ENCODE measurements at places on chromosomes 16 and 17.

- DNase-seq, result no peak
Measured at GRCh38 chr17:74466111-74466827, at the start of gene CD300A. Gene CD300A (plus strand): TSS chr17:74466634. CDS start chr17:74466704, 70 bp downstream.

- peak; percentile 54 for DNase-seq
Measured at GRCh38 chr17:48307814-48308411, 122.1 kb downstream of the SKAP1 start.

DNA sequence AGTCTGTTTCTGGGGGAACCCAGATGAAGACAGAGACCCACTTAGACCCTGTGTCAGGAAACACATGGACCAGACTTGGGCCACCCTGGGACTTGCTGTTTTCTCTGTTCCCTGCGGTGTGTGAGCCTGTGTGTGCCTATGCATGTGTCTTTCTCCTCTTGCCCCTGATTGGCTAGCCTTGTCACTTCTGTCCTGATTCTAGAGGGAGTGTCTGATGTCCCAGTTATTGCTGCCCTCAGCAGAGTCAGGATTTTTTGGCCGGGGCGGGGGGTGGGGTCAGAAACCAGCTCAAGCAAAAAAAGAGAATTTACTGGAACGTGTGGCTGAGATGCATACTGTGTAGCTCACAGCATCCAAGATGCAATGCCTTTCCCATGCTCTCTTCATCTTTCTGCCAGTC, 30.5 kb downstream of the PLCG2 start:
- no peak for DNase-seq

DNA sequence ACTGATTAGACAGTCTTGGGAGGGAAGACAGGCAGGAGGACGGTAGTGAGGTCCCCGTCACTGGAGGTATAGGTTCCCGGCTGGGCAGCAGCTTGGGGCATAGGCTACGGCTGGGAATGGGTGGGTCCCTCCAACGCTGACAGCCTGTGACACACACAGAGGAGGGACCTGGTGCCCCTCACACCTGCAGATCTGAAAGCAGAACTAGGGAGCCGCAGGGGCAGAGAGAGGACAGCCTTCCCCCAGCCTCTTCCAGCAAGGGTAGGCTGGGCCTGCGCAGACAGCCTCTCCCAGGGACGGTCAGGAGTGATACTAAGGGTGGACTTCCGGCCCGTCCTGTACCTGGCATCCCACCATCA, 2.0 kb downstream of the P2RX1 start:
- DNase-seq, result no peak

DNA sequence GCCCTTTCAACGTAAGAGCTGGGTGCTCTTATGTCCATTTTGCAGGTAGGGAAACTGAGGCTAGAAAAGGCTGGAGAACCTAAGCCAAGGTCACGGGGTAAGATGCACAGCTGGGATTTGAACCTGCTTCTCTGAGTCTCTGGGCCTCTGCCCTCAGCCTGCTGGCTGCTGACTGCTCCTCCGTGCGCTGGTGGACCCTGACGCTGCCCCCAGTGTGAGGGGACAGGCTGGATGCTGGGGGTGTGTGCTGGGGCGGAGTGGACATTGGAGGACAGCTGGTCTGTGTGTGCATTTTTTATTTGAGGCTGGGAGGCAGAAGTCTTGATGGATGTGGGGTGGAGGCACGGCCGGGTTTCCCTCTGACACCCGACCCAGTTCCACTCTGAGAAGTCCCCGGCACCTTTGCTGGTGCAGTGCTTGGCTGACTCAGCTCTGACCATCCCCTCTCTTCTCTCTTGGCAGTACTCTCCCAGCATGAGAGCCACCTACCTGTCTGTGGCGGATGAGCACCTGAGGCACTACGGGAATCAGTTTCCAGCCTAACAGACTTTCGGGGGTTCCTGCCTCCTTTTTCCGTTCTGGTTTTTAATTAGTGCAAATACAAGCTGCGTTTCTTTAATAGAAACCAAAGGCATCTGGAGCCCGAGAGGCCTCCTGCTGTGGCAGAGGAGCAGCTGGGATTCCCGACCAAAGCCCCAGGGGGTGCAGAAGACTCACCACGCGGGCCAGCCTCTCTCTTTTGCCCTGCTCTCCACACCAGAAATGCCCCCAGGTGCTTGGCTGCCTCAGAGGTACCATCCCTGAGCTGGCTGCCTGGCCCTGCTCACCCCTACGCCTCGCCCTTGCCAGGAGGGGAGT, 14.1 kb upstream of the DNAI2 start:
- no peak for DNase-seq

DNA sequence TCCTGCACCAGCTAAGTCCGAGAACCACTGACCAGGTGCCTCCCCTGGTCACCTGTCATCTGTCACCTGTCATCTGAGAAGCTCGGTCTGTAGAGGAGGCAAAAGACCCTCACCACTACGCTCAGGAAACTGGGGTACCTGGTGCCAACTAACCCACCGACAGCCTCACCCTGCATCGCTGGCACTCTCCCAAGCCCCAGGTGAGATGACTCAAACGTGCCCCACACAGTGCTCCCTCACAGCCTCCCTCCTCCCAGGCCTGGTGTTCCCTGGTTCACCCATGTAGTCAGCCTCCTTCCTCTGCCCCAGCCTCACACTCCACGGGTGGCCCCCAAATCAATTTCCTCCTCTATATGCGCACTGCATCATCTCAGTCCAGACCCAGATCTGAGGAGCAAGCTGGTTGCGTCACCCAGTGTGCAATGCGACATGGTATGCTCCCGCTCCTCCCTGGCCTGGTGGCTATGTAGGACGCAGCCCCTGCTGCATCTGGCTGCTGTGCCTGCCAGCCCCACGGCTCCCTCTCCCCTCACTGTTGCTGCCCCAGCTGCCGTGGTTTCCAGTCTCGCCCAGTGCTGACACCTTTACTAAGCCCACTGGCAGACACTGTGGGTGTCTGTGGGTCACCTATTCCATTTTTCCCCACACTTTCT, 68.3 kb downstream of the GTF3C1 start:
- DNase-seq, result no peak

GRCh38 chr16:747978-748746, 7.4 kb upstream of the CIAO3 start:
- no peak for DNase-seq

- DNase-seq, result no peak
Measured at GRCh38 chr17:79852748-79853147, 13.5 kb upstream of the CBX4 start.

GRCh38 chr17:43547659-43548256, 1.6 kb upstream of the ETV4 start:
- no peak for DNase-seq

DNA sequence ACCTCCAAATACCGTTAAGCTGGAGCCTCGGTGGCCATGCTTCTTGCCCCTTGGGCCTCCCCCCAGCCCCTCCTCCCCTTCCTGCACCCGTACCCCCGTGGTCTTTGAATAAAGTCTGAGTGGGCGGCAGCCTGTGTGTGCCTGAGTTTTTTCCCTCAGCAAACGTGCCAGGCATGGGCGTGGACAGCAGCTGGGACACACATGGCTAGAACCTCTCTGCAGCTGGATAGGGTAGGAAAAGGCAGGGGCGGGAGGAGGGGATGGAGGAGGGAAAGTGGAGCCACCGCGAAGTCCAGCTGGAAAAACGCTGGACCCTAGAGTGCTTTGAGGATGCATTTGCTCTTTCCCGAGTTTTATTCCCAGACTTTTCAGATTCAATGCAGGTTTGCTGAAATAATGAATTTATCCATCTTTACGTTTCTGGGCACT, 928 bp downstream of the HBA1 start:
- no peak for DNase-seq

DNA sequence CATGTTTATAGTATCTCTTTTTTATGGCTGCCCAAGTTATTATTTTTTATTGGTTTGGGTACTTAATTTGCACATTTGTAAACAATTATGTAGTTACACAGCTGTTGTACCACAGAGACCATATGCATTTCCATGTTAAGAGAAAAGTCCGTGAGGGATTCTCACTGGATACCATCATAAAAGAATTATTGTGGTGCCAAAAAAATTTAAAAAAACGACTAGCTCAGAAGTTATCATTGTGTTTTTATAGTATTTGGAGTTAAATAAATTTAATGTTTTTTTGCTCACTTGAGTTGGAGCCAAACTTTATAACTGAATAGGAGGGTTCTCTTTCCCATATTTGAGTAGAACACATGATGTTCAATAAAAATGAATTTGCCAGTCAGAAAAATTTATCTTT, 618.7 kb downstream of the WWOX start:
- DNase-seq, result no peak

DNA sequence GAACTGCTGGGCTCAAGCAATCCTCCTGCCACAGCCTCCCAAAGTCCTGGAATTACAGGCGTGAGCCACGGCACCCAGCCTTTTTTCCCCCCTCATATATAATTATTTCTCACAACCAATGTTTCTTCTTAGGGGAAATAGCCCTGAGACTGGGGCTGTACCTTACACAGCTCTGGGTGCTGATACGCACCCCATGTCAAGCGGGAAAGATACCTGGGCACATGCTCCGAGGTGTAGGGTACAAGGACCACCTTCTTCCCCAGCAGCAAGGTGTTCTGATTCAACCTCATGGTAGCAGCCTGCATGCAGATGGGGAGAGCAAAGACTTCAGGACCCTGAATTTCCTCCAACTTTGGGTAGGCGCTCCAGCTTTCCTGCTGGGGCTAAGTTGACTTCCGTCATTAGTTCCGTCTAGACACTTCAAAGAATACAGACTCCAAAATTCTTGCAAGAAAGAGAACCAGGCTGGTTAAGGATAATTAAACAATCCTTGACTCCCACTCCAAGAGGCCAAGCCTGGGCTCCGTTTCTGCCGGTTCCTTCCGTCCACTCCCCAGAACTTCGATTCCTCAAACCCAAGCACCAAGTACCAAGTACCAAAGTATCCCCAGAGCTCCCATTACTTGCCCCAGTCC, 619 bp downstream of the NAT9 start:
- no peak for DNase-seq

- no peak for DNase-seq
Measured at GRCh38 chr17:59542960-59543635, 22.3 kb upstream of the DHX40 start.

- no peak for DNase-seq
Measured at GRCh38 chr17:82920150-82920549, 80.3 kb upstream of the ZNF750 start.

GRCh38 chr17:29533976-29534375, 32.9 kb downstream of the ABHD15 start:
- DNase-seq, result no peak

- no peak for DNase-seq
Measured at GRCh38 chr17:58280480-58281217, at the start of gene MPO. Gene MPO (minus strand): TSS chr17:58280935. CDS start chr17:58280758, 177 bp downstream.

- no peak for DNase-seq
Measured at GRCh38 chr16:17147942-17148341, 322.8 kb downstream of the XYLT1 start.

- DNase-seq, result no peak
Measured at GRCh38 chr17:4772235-4772613, 538 bp downstream of the TM4SF5 start.

DNA sequence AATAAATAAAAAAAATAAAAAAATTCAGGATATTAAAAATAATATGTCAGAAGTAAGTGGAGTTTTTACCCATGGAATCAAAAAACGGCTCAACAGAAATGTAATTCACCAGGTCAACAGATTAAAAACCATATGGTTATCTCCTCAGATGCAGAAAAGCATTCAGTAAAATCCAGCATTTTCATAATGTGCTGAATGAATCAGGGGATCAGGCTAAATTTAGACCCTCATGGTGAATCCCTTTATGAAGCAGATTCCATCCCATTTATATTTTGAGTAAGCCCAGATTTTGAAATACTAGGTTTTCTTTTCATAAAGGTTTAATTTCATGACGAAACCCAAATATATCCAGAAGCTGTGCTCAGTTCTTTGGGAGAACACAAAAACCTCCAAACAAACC, 84.4 kb downstream of the OR1D5 start:
- no peak for DNase-seq

DNA sequence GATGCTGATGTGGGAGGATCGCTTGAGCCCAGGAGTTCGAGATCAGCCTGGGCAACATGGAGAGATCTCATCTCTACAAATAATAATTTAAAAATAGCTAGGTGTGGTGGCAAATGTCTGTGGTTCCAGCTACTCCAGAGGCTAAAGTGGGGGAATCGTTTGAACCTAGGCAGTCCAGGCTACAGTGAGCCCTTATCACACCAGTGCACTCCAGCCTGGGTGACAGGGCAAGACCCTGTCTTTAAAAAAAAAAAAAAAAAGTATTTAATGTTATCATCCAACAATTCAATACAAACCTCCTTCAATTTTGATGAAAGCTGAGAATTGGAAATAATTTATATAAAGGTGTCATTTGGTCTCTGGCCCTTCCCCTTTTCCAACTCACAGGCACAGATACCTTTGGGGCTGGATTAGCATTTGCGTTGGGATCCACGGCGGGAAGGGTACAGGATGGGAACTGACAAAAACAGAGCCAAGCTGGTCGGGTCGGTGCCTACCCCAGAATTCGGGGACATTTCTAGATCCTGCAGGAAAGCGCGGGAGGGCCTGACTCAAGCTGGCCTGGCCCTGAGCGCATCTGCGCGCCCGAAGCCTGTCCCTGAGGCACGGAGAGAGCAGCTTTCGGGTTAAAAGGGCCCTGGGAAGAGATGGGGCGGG, 860 bp upstream of the DCAF7 start:
- no peak for DNase-seq

DNA sequence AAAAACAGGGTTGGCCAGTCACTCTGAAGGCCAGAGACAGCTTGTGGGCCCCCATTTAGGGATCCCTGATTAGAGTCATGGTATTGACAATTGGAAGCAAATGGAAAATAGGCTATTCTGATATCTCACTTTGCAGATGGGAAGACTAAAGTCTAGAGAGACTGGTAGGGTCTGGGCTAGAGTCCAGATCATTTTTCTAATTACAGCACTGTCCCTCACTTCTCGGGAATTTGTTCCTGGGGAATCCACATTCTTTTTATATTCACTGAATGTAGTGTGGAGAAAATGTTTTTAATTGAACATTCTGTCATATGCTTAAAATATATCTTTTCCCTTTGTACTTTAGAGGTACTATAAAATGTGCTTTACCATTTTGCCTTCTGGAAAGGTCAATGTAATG, 1.1 kb downstream of the KATNIP start:
- no peak for DNase-seq

- DNase-seq, result peak; percentile 10
Measured at GRCh38 chr17:14351493-14351892, 50.6 kb downstream of the HS3ST3B1 start.

- peak; percentile 73 for DNase-seq
Measured at GRCh38 chr17:44219616-44220212, at the start of gene UBTF. Gene UBTF (minus strand): TSS chr17:44219675. CDS start chr17:44218229, 1,446 bp downstream.

GRCh38 chr16:1331712-1332617, 1.5 kb upstream of the BAIAP3 start:
- peak; percentile 54 for DNase-seq

- DNase-seq, result no peak
Measured at GRCh38 chr17:7440834-7441195, 1.5 kb downstream of the FGF11 start.

GRCh38 chr16:19696961-19697360, 21.1 kb downstream of the KNOP1 start:
- no peak for DNase-seq

- DNase-seq, result no peak
Measured at GRCh38 chr16:53946746-53947386, 242.9 kb downstream of the FTO start.

DNA sequence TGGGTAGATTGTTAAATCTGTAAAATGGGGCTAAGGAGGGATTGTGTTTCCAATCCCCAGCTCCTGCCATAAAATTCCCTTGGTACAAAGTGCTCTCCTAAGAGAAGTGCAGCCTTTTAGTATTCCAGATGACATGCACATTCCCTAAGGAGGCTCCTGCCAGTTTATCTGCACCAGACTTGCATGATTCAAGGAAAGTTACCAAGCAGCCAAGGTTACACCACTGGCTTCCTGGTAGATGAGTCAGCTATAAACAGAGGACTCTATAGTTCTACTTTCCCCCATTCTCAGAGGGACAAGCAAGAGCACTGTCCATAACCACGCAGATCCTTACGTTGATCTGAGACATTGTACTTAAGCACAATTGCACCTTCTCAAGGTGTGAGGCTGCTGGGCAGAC, 1.9 kb downstream of the CALB2 start:
- no peak for DNase-seq
